ENCODE measurements at places on chromosomes 7 and 10. TPM values are rescaled to one million over a fixed set of nuclear protein-coding genes. Genes with fewer than 3 reads are reported as not detected.

The PVRIG gene
- not detected for total RNA-seq

The RBP3 gene
- total RNA-seq: not detected

The CFTR gene
- not detected for total RNA-seq

The ATOH7 gene
- total RNA-seq: 0.21 TPM

The FGL2 gene
- total RNA-seq: not detected
